ENCODE measurements at places on chromosomes 12 and 14. TPM values are rescaled to one million over a fixed set of nuclear protein-coding genes. Genes with fewer than 3 reads are reported as not detected.

CLEC1B gene
- total RNA-seq: not detected

CPM gene
- total RNA-seq: 2.7 TPM

TMPRSS12 gene
- total RNA-seq: not detected

DNA sequence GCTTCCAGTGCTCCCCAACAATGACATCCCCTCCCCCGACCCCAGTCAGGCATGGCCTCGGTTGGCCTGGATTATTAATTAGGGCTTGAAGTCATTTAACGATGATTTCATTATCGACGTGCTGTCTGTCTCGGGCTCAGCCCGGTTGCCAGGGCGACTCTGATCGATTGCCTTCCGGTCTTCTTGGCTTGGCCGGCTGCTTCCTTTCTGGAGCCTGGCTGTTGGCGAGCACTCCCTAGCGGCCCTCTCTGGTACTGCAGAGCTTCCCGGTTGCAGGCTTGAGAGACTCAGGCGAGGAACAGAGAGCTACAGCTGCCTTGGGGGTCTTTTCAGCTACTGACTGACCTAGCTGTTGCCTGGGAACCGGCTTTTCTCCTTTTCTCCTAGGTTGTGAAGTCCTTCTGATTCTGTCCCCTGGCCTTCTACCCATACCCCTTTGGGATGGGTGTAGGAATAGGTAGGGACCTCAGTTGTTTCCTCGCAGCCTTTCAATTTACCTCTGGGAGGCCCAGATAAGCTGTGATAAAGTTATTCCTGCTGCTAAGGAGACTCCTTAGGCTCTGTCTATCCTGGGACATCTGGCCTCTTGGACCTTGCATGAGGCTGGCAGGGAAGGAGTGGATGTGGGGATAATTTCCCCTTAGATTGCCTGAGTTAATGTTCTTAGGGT is 5.5 kb upstream of the CISTR start:
- DNase-seq: peak; percentile 14

DNA sequence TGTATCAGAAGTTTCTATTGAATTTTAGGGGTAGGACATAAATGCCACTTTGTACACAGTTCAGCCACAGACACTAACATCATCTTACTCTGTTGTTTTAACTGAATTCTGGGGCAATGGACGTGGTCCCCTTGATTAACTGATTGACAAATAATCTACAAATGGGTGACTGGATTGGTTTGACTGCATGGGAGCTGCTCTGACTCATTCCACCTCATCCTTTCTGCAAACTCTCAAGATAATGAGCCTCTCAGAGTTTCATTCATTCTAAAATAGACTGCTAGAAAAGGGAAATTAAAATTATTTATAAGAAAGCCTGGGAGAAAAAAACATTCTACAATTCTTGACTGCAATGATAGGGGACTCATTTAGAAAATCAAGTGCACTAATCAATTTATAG is 570.4 kb upstream of the SEL1L start:
- DNase-seq: no peak

GRCh38 chr14:68402525-68403101 is 390.3 kb downstream of the ZFP36L1 start:
- DNase-seq: no peak

DNA sequence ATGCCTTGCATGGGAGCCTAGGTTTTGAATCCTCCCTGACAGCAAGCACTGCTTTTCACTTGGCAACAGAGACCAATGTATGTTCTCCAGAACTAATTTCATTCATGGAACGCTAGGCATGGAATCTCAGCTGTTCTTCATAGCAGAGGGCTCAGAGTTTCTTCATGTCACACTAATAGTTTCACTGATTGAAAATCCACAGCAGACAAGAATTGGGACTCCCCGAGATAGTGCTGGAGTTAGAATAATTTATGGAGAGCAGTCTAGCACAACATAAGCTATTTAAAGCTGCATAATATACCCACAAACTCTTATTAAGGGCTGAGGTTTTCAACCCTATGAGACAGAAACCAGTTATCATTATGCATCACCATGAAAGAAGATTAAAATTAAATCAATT is 342.5 kb downstream of the TMEM132D start:
- DNase-seq: no peak

GRCh38 chr14:89136587-89136986 is 280.4 kb downstream of the FOXN3 start:
- DNase-seq: no peak

DNA sequence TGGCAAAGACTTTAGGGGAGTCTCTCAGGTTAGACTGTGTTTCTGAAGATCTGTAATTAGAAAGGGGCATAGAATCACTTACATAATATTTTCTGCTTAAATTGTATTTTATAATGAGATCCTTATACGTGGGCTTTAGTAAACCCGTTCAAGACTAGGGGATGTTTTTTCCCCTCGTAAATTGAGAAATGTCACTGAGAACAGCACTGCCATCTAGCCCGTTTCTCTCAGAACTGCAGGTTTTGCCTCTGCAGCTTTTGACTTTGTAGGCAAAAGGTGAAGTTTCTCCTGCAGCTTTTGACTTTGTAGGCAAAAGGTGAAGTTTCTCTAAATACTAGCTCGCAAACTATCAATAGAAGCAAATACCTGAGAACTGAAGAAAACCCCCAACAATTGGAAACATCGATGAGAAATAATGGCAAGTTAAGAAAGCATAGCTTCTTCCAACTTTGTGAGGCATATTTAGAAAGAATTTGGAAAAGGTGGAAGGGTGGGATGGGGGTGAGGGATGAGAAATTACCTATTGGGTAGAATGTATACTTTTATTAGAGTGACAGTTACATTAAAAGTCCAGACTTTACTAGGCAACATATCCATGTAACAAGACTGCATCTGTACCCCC is 9.9 kb upstream of the ASPG start:
- DNase-seq: no peak

DNA sequence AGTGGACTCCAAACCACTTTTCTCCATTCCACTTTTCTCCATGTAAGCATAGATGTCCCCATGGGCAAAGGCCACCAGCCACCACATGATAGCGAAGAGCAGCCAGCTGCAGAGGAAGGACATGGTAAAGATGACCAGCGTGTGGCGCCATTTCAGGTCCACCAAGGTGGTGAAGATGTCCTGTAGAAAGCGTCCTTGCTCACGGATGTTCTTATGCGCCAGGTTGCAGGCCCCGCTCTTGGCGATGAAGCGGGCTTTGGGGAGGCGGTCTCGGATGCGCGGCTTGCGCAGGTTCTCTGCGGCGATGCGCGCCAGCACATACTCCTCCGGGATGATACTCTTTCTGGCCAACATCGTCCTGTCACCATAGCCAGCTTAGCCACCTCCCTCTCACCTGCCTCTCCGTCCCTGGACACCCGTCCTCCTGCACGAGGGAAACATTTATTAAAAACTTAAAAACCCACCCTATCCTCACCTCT is 1.2 kb downstream of the KCNJ8 start:
- DNase-seq: peak; percentile 5

GRCh38 chr12:3269594-3269993 is 192.4 kb downstream of the TSPAN9 start:
- no peak for DNase-seq

DNA sequence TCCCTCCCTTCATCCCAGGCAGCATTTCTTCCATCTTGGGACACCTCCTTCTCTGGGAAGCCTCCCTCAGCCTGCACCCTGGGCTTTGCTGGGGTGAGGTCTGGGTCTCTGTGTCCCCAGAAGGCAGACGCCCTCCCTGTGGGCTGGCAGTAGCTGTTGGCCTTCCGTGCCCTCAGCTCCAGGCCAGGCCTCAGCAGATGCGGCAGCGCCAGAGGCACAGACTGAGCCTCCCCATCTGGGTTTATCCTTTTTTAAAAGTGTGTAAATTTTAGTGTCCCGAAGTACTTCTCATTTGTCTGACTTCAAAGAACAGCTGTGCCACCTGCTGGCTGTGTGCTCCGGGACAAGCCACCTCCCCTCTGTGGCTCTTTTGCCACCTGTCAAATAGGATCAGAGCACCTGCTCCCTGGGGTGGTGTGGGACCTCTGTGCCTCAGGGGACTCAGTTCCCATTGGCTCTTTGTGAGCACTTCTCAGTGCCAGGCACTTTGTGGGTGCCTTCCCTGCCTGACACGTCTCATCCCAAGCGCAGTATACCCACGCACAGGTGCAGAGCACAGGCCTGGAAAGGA is 11.1 kb downstream of the EXOC3L4 start:
- DNase-seq: no peak

DNA sequence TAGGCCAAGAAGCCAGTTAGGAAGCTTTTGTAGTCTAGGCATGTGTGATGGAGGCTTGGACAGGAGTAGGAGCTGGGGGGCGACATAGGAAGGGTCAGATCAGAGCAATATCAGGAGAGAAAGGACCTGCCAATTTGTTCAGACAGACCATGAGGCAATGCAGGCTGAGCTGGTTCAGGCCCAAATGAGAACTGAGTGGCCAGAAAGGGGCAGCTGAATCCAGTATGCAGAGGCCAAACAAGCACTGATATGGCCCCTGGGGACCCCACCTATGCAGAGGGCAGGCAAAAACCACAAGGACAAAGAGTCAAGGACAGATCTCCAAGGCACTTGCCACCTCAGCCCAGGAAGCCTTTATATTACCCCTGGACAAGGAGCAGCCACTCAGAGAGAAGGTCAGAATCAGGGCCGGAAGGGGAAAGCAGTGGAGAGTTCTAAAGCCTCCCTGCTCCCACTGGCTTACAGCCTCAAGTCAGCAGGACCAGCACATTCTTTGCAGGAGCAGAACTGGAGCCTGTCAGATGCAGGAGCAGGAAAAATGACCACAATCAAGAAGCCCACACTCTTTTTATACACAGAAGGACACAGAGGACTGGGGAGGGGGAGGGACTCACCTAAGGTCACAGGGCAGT is 37.2 kb downstream of the CLMN start:
- no peak for DNase-seq
